ENCODE measurements at places on chromosomes 5 and 9.
A peak's percentile ranks its signal among the peaks of the same experiment; 100 is the strongest.

GRCh38 chr9:12667892-12668291, 25.3 kb upstream of the TYRP1 start:
- DNase-seq, result no peak

DNA sequence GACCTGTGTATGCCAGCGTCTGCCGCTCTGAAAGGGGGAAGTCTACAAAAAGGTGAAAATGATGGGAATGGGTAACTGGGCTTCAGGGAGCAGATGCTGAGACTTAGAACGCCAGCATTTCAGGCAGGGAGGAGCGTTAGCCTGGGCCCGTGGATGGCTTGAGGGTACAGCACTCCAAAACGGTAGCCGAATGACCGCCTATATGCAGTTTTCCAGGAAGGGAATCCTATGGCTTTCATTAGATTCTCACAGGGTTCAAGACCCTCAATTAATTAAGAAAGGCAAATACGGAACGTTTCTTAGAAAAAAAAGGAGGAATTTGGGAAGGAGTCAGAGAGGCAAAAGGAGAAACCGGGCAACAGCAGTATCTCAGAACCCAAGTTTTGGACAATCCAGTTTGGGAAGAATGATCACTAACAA, 639 bp downstream of the AMACR start:
- DNase-seq, result no peak

GRCh38 chr9:101579711-101580545, 14.8 kb downstream of the PPP3R2 start:
- no peak for DNase-seq

- no peak for DNase-seq
These were observed 110.0 kb upstream of the MTAP start for GRCh38 chr9:21692390-21692789.

DNA sequence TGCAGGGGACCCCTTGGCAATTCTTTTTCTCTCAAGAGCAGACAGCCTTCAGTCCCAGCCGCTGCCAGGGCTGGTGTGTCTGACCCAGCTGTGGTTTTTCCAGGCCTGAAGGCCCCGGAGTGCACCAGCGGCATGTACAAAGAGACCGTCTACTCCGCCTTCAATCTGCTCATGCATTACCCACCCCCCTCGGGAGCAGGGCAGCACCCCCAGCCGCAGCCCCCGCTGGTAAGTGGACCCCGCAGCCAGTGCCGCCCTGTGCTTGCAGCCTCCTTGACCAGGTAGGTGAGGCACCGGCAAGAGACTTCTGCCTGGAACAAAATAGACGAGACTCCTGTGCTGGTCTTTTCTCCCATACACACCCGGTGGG, 1.3 kb downstream of the TCF7 start:
- no peak for DNase-seq

GRCh38 chr9:8172000-8172399, 372.4 kb upstream of the DMAC1 start:
- DNase-seq, result no peak

- DNase-seq, result no peak
These were observed 95.5 kb downstream of the SNX24 start for GRCh38 chr5:122940890-122941289.

- no peak for DNase-seq
These were observed 20.6 kb upstream of the C5orf24 start for GRCh38 chr5:134825212-134825611.

GRCh38 chr9:130147910-130148309, 24.3 kb upstream of the NCS1 start:
- DNase-seq, result no peak

- DNase-seq, result no peak
These were observed 405.9 kb downstream of the ZSWIM6 start for GRCh38 chr5:61737964-61738340.

- no peak for DNase-seq
These were observed 198.7 kb upstream of the C9orf72 start for GRCh38 chr9:27771803-27772545.

GRCh38 chr9:24293386-24293785, 252.3 kb downstream of the IZUMO3 start:
- no peak for DNase-seq

DNA sequence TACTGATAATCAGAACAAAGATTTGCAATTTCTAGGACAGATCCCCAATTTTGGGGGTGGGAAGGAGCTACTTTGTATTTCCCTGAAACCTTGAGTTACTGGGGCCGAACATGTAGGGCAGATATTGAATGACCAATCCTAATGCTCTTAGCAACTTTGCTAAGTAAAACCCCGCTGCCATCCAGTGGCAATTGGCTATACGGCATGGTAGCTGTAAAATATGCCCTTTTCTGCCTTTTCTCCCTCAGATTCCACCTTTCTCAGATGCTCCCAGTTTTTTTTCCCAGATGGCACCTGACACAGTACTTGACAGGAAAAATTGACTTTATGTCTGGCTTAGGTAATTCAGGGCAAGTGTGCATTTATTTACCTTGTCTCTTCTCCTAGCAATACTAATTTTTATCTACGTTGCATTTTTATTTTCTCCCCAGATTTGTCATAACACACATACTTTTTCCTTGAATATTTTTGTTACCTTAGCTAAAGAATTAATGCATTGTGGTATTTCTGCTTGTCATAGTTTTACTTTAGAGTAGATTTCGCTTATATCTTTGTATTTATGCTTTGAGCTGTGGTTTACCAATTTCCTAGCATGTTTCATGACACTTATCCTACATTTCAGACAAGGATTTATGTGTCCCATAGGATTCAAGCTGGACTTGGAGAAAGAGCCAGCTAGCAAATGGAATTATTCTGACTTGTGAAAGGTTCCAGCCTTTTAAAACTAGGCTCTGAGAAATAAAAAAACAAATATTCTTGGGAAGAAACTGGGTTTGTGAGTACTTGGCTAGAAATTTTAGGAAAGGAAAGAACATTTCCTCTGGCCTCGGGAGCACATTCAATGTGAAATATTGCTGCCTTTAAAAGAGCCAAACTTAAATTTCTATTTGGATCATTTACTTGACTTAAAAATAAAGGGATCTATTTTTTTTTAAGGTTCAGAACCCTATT, 37.4 kb downstream of the PIK3R1 start:
- DNase-seq, result peak; percentile 44

GRCh38 chr5:6403416-6403815, 25.1 kb upstream of the MED10 start:
- no peak for DNase-seq

- DNase-seq, result no peak
These were observed 1785.5 kb downstream of the EFNA5 start for GRCh38 chr5:105885266-105885665.

DNA sequence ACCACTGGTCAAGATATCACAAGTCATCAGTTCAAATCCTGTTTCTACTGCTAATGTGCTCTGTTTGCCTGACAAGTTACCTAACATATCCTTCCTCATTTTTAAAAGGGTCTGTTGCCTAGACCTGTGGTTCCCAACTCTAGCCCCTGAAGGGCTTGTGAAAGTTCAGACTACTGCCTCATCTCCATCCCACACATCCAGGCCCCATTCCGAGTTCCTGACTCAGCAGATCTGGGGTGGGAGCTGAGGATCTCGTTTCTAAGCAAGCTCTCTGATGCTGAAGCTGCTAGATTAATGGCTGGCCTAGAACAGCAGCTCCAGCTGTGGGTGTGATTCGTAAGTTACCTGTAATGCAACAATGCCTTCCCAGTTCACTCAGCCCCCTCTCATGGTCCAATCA, 32.5 kb downstream of the S1PR3 start:
- no peak for DNase-seq

GRCh38 chr5:58849921-58850667, 267.2 kb downstream of the RAB3C start:
- no peak for DNase-seq

DNA sequence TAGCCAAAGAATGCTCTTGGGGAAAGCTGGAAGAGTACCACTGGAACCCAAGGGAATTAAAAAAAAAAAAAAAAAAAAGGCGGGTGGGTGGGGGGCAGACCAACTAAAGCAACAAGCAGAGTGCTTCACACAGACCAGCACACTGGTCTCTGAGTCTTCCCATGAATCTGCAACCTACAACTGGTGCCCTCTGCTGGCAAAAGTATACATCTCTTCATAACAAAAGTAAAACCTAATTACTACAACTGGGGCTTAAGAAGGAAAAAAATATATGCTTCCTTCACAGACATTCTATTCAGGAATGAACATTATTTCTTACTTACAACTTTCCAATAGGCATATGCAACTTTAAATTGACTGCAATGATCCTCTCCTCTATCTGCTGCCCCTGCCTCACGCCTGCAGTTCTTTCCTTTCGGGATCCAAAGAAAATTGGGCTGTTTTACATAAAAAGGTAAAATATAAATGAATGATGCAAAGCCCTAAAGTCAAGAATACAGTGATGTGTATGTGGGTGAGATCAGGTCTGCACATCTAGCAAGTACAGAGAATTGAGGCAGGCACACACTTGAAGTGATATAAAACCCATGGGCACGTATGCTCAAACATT, 7.2 kb upstream of the KLHL3 start:
- peak; percentile 50 for DNase-seq

DNA sequence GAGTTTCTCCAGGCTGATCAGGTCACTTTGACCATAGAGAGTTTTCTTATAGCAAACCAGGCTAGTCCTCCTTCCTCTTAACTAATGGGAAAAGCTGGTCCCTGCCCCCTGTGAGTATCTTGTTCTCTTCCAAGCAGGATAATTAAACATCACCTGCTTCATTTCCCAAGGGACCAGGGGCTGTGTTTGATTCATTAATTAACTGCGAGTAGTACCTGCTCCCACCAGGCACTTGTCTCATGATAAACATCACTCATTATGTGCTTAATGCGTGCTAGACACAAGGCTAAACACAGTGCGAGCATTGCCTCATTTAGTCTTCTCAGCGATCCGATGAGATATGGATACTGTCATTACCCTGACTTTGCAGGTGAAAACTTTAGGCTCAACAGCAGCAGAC, 1.7 kb upstream of the FAM163B start:
- DNase-seq, result no peak

- DNase-seq, result no peak
These were observed 222.1 kb downstream of the GOLPH3 start for GRCh38 chr5:31952067-31952466.

- DNase-seq, result no peak
These were observed 39.1 kb upstream of the BASP1 start for GRCh38 chr5:17178373-17178675.

GRCh38 chr5:36644727-36645126, 38.3 kb downstream of the SLC1A3 start:
- no peak for DNase-seq

DNA sequence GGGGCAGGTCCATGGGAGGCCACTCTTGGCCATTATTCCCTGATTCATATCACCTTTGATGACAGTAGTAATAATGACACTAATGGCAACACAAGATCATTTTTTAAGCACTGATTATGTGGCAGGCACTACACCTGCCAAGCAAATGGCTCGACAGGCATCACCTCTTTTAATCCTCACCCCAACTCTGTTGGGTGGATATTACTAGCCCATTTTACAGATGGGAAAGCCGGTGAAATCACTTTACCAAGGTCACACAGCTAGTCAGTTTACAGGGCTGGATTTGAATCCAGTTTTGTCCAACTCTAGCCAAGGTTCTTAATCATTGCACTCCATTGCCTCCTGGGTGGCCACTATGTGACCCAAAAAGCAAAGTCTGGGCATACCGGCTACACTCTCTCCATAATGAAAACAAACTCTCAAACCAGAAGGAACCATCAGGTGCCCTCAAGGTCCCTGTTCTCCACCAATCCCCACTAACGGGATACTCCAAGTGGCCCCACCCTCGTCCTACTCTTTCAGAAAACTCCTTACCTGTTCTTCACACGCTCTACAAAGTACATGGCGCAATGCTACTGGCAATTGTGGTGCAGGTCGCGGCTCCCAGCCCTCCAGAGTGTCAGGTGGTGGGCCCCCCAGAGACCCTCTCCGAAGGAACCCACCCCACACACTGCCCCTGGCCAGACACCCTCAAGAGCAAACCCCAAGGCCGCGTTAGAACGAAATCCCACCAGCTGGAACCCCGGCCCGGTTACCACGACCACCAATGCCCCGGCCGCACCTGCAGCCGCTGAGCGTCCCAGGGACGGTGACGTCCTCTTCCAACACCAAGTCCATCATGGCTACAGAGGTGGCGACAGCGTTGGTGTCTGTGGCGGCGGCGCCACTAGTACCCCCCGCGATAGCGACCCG, 572 bp downstream of the CDK5RAP2 start:
- DNase-seq, result peak; percentile 6

DNA sequence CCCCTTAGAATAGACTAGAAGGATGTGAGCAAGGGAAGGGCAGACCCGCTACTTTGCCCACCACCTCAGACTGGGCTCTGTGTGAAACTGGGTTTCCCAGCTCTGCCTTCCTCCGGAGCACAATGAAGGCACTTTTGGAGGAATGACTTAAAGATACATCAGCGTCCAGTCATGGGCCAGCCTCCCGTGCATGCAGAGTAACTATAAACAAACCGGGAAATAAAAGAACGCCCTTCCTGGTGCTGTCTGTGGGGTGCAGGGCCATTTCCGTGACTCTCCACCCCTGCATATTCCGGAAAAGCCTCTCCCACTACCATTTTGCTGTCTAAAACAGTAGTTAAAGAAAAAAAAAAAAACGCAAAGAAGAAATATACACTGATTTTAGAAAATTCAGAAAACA, 165.9 kb upstream of the IRX4 start:
- DNase-seq, result no peak

DNA sequence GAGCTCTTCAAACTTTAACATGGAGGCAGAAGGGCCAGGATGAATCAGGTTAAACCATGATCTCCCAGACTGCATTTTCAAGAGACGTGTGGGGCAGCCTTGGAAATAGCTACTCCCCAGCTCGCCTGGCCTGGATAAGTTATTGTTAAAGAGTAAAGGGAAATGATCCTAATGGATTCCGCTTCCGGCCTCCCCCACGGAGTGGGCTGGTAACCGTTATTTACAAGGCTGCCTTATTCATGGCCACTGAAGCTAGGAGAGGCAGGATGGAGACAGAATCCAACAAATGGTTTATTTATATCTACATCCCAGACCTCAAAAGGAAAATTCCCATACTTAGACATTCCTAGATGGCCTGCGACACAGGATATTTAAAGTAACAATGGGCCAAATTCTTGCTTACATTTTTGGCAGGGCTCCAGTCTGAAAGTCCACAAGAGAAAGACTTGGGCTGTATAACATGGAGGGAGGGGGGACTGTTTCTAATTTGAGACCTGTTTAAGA, 27.9 kb downstream of the SPRY4 start:
- DNase-seq, result no peak

DNA sequence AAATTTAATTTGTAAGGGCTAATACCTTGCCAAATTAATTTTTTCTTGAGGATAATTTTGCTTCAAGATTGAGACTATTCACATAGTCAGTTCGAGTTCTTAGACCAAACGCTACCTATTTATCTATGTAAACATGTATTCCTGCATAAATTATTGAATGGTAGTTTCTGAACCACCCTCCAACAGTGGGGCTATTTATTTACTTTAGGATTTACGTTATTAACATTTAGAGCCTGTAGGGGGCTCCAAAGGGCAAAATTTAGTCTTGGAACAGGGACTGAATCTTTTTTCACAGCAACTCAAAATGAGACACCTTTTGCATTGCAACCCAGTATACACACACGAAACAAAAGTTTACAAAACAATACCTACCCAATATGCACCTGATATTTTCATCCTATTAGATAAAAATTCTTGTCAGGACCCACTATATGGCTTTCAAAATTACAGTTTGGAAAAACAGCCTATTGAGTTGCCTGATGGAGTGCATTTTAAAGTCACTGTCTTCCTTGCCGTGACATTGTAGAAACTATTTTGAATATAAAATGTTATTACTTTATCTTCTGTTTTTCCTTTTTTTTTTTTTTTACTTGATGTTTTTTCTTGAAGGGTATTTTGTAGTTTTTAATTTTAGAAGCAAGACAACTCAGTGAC, 47.1 kb upstream of the POU4F3 start:
- peak; percentile 5 for DNase-seq

GRCh38 chr5:87899721-87900131, 368.9 kb downstream of the TMEM161B start:
- DNase-seq, result no peak

- no peak for DNase-seq
These were observed 161.1 kb downstream of the TRPM6 start for GRCh38 chr9:74726581-74726980.

Measured in stimulated activated naive CD8-positive, alpha-beta T cell treated with anti-CD3 and anti-CD28 coated beads, Interleukin-15, amount 100 ng/mL, for 72 hours (primary cell).